ENCODE measurements at places on chromosomes 2 and 18.

- no peak for DNase-seq
Observed at GRCh38 chr18:57083485-57083884, 63.4 kb upstream of the BOD1L2 start.

DNA sequence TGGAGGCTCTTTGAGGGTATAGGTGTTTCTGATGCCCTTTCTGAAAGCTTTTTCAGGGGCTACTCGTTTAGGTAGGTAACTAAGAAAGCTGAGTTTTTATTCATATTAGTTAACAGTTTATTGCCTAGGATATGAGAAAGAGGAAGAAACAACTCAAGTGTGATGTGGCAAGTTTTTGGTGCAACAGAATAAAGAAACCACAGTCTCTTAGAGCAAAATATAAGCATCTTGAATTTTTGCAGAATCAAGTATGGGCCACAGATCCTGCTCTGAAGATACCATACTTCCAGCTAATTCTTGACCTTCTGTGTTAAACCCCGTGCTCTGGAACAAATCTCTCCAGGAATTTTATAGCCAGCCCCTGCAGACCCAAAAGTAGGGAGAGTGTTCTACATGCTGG is 147.7 kb upstream of the SLC1A4 start:
- DNase-seq: no peak

- no peak for DNase-seq
Observed at GRCh38 chr2:118709786-118710185, 137.7 kb downstream of the EN1 start.

DNA sequence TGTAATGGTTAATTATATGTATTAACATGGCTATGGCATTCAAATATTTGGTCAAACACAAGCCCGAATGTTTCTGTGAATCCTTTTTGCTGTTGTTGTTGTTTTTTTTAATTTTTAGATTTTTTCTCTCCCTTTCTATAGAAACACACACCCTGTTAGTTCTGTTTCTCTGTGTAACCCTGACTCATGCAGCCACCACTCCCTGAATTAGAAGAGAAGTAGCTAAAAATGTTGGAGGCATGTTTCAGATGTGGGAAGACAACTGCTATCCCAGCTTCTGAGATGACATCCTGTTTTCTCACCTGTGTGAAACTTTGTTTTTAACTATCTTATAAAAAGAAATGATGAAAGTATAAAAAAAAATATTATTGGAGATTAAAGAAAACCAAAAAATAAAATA is 219.6 kb upstream of the RGPD4 start:
- DNase-seq: no peak

DNA sequence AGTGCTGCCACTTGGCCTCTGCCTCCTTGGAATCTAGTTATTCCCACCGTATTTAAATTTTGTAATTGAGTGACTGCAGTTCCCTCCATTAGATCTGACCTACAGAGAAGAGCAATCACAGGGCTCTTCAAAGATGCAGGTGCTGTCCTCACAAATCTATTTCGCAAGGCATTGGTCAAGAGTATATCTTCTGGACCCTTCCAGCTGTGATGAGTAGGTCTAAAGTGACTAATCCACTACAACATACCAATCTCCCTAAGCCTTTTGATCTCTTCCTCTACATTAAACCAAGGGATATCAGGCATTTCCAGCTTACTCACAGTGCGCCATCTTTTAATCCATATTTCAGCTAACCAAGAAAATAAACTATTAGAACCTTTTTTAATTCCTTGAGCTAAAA is 65.1 kb upstream of the COL3A1 start:
- no peak for DNase-seq

DNA sequence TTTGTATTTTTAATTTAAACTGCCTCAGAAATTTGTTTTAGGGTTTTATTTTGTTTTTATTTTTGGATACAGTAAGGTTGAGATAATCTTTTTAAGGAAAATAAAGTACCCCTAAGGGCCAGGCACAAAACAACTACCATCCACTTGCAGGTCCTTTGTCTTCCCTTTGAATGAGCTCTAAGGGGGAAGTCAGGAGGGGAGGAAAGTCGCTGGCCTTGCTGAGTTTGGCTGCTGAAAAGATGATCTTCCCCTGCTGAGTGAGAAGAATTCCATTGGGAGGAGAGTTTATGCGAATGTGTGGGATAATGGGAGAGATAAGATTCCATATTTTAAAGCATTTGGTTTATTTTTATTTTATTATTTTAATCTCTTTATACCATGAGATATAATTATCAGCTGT is 100.7 kb downstream of the ARHGAP15 start:
- DNase-seq: no peak

- no peak for DNase-seq
Observed at GRCh38 chr18:75212751-75213090, 2.1 kb downstream of the TSHZ1 start.

DNA sequence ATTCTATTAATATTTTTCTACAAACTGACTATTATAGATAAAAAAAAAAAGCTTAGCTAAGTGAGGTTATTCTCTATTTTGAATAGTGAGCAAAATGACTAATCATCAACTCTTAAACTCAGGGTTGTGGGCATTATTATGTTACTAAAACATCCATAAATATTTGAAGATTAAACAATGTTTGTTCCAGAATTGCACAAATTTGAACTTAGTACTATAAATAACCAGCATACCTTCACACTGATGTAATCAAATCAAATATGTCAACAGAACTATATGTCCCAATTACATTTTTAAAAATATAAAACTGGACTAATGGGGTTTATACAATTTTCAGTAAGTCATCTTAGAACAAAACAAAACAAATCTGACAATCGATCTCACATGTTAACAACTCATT is 800.9 kb downstream of the LRP1B start:
- DNase-seq: no peak

DNA sequence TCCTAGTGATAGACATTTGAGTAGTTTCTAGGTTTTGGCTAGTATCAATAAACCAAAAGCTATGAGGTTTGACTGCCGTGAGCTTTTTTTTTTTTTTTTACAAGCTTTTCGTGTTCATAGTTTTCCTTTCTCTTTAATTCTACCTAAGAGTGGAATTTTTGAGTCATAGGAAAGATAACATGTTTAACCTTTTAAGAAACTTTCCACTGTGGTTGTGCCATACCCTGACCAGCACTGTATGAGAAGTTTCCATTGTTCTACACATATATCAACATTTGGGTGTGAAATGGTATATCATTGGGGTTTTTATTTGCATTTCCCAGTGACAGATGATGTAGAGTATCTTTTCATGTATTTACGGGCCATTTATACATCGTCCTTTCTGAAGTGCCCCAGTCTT is 31.7 kb downstream of the UBE2F start:
- peak; percentile 50 for DNase-seq

GRCh38 chr2:160034396-160034795 is 28.0 kb downstream of the PLA2R1 start:
- no peak for DNase-seq

- no peak for DNase-seq
Observed at GRCh38 chr2:41741951-41742595, 305.7 kb upstream of the PKDCC start.

DNA sequence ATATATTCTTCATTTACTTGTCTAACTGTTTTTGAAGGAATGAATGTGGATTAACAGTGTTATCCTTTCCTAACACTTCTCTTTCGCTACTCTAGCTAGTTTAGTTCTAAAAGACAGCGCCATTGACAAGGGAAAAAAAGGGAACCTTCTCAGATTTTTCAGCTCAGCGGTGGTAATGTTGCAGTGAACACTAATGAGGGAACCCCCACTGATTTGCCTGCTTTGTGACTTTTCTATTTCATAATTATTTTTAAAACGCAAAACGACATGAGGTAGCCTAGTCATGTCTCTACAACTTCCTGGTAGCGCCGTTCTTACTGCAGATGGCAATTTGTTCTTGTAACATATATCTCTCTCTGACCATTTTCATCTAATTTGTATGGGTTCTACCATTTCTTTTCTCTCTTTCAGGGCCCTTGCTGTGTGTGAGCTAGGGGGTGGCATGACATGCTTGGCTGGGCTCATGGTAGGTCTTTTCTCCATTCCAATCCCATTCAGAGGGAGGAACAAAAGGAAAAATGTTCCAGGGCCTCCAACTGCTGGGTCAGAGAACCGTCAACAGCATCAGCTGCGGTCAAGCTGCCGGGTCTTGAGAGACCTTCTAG is 235.5 kb upstream of the SIX3 start:
- DNase-seq: no peak

DNA sequence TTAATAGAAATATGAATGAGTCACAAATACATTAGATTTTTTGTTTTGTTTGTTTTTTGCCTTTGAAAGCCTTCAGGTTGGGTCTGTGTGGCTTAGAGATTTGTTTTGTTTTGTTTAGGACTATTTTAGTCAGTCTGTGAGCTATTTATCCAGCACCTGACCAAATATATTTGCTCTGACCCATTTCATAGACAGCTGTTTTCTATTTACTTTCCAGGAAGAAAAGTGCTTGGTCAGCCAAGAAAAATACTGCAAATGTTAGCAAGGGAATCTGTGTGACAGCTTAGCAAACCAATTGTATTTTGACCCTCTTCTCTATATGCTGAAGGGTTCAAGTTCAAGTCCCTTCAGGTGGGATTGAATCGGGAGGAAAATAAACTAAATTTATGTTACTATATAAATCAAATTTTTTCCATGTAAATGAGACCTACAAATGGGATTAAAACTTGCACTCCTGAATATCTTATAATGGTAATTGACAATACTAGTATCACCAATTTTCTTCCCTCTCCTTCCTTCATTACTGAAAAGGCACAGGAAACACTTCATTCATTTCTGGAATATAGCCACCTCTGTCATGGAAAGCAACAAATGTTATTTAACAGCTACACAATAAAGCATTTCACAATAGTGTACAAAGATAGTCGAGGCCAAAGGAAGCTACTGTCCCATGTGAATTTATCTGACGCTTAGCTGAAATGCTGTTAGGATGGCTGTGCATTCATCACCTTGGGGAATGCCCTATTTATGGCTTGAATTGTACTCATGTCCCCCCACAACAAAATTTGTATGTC is 23.1 kb upstream of the KLF7 start:
- no peak for DNase-seq

- no peak for DNase-seq
Observed at GRCh38 chr2:180695586-180696401, 284.6 kb upstream of the UBE2E3 start.

DNA sequence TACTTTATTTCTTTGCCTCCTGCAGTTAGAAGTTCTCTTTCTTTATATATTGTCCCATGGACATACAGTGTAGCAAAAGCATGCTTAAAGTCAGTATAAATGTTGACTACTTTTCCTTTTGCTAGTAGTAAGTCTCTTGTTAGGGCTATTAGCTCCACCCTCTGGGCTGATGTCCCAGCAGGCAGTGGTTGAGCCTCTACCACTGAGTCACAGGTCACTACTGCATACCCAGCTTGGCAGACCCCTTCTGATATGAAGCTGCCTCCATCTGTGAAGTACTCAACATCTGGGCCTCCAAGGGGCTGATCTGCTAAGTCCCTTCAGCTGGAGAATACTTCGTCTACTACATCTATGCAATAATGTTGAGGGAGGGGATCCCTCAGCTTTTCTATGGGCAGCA is 61.0 kb upstream of the SLC35G4 start:
- DNase-seq: no peak

DNA sequence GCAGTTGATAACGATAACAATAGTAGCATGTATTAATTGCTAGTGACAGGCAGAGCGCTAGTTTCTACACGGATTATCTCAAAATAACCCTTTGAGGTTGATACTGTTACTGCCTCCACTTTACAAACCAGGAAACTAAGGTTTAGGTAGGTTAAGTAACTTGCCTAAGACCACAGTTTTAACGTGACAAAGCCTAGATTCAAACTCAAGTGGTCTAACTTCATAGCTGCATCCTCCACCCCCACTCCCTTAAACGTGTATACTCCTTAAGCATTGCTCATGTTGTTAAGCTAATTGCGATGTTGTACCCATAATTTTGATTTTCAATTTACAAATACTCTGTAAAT is 1.2 kb downstream of the ME2 start:
- no peak for DNase-seq

- DNase-seq: no peak
Observed at GRCh38 chr2:163800951-163801381, 65.2 kb upstream of the FIGN start.

DNA sequence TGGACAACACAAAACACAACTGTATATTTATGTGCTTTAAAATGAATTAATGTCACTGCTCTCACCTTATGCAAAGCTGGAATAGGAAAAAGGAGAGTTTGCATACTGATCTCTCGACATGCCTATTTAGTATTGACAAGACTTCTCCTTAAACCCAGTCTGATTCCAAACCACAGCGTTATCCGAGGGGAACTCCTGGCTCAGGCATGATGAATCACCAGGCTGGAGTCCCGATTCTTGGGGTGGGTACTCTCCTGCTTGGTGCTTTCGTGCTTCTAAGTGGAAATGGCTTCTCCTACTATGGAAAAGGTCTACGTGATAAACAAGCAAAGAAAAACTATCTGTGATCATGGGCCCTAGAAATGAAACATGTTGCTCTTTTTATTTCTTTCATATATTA is 88.9 kb upstream of the SLC35G4 start:
- no peak for DNase-seq

DNA sequence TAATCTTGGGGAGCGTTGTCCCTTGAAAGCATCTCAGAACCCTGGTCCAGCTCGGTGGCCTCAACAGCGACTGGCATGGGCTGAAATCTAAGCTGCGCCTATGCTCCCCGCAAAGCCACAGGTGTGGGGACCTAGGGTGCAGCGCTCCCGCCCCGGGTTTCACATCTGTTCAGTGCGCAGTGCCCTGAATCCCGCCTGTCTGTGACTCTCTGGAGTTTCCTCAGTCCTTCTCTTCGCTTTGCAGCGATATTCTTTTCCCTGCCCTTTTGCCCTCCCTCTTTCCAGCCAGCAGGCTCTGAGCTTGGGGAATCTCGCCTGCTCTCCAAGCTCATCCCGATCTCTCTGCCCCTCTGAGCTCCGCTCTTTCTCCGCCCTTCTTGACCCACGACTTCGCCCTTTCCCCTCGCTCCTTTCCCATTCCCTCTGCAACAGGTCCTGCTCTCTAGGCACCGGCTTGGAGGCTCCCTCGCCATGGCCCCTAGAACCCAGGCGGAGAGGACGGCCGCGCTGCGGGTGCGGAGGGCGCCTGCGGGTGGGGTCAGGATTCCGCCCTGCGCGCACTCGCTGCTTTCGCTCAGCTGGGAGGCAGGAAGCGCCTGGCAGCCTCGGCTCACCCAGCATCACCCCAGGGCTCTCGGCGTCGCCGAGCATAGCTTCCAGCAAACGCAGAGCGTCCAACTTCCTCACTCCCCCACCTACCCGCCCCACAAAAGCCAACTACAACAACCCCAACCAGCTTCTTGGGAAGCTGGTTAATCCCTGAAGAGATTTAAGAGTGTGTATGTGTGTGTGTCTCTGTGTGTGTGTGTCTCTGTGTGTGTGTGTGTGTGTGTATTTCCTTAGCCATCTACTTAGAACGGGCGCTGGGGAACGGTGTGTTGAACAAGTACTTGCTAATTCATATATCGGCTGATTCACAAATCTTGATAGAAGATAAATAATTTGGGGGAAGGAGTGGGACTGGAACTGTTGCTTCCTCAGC is 1.1 kb downstream of the GRP start:
- DNase-seq: no peak

- DNase-seq: no peak
Observed at GRCh38 chr18:50658601-50659000, 98.7 kb downstream of the MAPK4 start.
